ENCODE measurements at places on chromosomes 2 and 18.

- DNase-seq = no peak
Observed at GRCh38 chr2:195477996-195478382, 179.0 kb upstream of the SLC39A10 start.

DNA sequence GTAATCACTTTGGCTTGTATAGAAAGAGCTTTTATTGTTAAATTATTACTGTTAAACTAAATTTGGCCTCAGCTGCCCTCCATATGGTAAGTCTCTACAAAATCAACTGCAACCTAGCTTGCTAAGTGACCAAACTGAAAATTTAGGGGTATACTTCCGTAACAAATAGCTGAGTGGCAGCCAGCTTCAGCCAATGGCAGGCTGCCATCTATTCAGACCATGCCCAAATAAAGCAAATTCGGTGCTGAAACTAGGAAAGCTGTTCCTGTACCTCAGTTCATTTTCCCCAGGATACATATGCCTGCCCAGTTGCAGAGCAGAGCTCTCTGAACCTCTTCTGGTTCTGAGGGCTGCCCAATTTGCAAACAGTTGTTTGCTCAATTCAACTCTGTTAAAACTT lies 94.8 kb downstream of the EML6 start:
- DNase-seq = no peak

GRCh38 chr2:657766-658165 lies 19.4 kb downstream of the TMEM18 start:
- DNase-seq = no peak

- no peak for DNase-seq
Observed at GRCh38 chr2:152473151-152473857, 138.3 kb downstream of the FMNL2 start.

DNA sequence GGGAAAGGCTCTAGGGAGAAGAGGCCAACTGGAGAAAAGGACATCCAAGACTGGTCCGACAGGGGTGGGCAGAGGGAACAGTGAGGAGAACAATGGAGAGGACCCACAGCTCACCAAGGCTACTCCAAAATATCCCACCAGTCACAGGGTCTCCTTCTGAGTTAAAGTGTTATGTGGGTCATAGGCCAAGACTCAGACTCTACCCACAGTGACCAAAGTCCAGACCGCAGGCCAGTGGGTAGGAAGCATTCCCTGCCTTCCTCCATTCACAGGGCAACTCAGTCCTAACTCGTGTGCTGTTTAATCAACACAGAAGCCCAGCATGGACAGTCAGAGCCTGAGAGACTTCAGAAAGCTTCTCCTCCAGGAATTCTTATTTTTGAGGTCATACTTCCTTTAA lies 260.6 kb downstream of the SMAD2 start:
- DNase-seq = no peak

DNA sequence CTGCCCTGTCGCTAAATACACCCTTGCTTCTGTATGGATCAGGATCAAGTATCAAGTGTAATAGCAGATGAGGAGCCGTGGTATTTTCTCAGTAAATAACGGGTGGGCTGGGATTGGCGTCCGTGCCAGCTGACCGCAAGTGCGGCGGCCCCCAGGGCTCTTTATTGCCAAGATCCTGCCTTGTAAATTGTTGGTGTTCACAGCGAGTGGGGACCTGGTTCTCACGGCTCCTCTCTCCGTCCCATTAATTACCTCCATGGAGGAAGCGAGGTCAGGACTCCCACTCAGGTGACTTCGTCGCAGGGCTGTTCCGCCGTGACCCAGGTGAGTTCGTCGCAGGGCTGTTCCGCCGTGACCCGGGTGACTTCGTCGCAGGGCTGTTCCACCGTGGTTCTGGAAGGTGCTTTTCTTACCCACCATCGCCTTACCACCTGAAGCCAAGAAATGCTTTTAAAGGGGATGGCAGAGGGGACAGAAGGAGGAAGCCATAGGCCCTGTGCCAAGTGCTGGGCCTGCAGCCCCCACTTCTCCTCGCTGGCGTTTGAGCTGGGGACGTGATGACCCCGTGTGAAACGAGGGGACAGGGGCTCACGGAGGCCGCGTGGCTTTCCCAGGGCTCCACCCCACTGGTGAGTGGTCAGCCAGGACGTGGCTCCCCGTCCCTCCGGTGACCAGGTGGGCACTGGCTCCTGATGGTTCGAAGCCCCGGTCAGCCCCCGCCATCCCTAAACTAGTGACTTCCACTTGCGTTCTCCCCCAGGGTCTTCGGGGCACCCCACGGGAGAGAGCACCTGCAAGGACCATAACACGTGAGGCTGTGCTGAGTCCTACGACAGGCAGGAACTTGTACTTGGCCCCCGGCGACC lies 118.4 kb downstream of the TWIST2 start:
- DNase-seq = no peak

GRCh38 chr2:38201784-38202183 lies 125.8 kb upstream of the CYP1B1 start:
- no peak for DNase-seq

- DNase-seq = peak; percentile 55
Observed at GRCh38 chr18:13628211-13628610, 98.1 kb downstream of the FAM210A start.

- DNase-seq = no peak
Observed at GRCh38 chr18:23798824-23799223, 109.6 kb downstream of the LAMA3 start.

GRCh38 chr2:18473241-18474181 lies 86.9 kb downstream of the RDH14 start:
- DNase-seq = peak; percentile 25

- no peak for DNase-seq
Observed at GRCh38 chr2:103660947-103661346, 899.1 kb downstream of the TMEM182 start.

GRCh38 chr2:154228566-154229280 lies 357.0 kb downstream of the GALNT13 start:
- peak; percentile 5 for DNase-seq

GRCh38 chr2:75403991-75404428 lies 156.7 kb downstream of the EVA1A start:
- DNase-seq = peak; percentile 83

DNA sequence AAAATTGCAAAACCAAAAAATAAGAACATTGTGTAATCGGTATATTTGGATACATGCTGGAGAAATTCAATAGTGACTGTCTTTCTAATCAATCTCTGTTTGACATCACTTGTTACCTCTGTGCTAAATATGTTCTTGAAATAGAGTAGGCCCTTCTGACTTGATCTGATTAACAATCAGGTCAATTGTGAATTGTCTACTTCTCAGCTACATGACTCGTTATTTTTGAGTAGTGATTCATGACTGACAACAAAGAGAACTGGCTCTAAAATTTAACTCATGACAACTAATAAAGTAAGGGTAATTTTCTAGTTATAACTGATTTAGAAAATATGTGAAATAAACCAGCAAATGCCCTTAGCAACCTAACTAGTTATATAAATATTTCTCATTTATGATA lies 312.1 kb downstream of the TMX3 start:
- DNase-seq = no peak

DNA sequence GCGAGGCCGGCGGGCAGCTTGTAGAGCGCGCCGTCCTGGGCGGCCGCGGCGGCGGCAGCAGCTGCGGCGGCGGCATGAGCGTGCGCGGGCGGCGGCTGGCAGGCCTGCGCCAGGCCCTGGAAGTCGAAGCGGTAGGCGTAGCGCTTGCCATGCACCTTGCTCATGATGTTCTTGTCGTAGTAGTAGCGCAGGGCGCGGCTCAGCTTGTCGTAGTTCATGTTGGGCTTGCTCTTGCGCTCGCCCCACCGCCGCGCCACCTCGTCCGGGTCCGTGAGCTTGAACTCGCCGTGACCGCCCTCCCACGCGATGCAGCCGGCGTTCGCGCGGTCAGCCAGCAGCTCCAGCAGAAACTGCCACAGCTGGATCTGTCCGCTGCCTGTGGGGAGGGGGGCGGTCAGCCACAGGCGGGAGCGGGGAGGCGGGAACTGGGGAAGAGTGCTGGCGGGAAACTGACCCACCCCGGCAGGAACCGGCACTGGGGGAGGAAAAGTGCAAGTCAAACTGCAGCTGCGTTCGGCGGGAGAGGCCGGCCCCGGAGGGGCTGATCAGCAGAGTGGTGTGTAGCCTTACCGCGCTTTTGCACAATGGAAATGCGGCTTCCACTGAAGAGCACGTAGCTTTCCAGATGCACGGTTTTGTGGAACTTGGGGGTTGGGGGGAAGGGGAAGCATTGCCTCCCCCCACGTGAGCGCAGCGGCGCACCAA lies 3.0 kb downstream of the FEV start:
- peak; percentile 58 for DNase-seq

DNA sequence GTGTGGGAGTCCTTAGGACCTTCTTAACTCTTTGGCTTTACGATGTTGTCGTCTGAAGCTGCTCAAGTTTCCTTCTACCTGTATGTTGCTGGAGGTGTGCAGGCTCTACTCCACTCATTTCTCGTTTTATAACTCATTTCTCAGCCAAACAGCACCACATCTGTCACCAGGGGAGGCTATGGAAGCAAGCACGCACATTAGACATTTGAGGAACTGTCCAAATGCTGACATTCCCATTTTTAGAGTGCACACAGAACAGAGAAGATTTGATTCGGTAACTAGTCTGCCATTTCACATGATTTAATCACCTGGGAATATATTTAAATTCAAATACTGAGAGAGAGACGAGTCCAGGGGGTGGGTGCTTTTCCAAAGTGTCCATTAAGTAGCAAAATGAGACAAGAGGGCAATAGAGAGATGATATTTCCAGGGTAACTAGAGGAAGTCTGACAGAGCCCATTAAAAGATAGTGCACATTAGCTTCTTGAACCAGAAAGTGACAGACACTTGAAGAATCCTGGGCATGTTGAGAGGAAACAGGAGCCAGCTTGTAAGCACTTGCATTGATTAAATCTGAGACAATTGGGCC lies 793.3 kb downstream of the TDRD15 start:
- no peak for DNase-seq

- DNase-seq = no peak
Observed at GRCh38 chr18:30709595-30709994, 332.9 kb downstream of the DSC3 start.

GRCh38 chr18:46705521-46705920 lies 48.5 kb upstream of the LOXHD1 start:
- no peak for DNase-seq

DNA sequence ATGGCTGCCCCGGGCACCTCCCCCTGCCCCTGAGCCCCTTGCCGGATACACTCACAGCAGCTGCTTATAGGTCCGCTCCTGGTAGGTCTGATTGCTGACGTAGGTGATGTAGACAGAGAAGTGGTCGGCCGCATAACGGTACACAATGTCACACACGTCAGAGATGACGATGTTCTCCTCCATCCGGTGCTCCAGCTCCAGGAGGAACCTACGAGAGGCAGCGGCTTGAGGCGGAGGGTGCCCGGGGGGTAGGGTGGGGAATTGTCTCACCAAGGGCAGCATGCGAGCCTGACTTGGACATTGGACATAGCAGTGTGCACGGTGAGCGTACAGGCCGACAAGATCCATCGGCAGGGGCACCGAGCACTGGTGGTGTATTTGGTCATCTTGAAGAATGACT lies 22.8 kb downstream of the SNORC start:
- no peak for DNase-seq

GRCh38 chr2:187544371-187545080 lies 9.7 kb downstream of the TFPI start:
- DNase-seq = no peak

GRCh38 chr2:97718051-97718882 lies 4.9 kb downstream of the ZAP70 start:
- peak; percentile 80 for DNase-seq
